ENCODE measurements at places on chromosomes 1 and 21. TPM values are rescaled to one million over a fixed set of nuclear protein-coding genes. Genes with fewer than 3 reads are reported as not detected.

The DNAI4 gene
- 8.0 TPM for total RNA-seq

The PLA2G5 gene
- not detected for total RNA-seq

The TFF2 gene
- not detected for total RNA-seq

The HSD3B2 gene
- total RNA-seq: not detected

The APOBEC4 gene
- total RNA-seq: not detected

The RASAL2 gene
- total RNA-seq: 20.9 TPM

The RBM15 gene
- total RNA-seq: 54.0 TPM

The NT5C1A gene
- not detected for total RNA-seq

The KCNE1 gene
- total RNA-seq: 0.68 TPM

The FCGR1A gene
- not detected for total RNA-seq

GRCh38 chr1:234489698-234490077 lies 10.7 kb upstream of the TARBP1 start:
- no peak for DNase-seq

GRCh38 chr1:33335020-33335419 lies 14.1 kb upstream of the A3GALT2 start:
- DNase-seq: no peak

DNA sequence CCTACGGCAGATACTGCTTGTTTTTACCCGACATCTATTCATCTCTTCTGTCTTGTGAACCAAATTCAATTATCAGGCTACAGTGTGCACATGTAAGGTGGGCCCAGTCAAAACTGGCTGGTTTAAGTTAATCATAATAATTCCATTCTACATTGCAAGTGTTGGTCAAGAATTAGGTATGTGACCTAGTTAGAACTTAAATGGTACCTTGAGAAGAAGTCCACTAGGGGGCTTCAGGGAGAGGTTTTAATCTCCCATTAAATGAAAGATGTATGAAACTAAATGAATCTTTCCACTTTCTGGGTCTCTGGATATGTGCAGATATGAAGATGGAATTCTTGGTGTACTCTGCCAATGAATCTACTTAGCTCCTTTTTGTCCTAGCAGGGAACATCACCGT lies 187.1 kb downstream of the CDC42BPA start:
- no peak for DNase-seq

GRCh38 chr1:206030714-206031113 lies 7.0 kb upstream of the CTSE start:
- DNase-seq: peak; percentile 65

GRCh38 chr1:87956072-87956471 lies 627.4 kb downstream of the LMO4 start:
- no peak for DNase-seq

DNA sequence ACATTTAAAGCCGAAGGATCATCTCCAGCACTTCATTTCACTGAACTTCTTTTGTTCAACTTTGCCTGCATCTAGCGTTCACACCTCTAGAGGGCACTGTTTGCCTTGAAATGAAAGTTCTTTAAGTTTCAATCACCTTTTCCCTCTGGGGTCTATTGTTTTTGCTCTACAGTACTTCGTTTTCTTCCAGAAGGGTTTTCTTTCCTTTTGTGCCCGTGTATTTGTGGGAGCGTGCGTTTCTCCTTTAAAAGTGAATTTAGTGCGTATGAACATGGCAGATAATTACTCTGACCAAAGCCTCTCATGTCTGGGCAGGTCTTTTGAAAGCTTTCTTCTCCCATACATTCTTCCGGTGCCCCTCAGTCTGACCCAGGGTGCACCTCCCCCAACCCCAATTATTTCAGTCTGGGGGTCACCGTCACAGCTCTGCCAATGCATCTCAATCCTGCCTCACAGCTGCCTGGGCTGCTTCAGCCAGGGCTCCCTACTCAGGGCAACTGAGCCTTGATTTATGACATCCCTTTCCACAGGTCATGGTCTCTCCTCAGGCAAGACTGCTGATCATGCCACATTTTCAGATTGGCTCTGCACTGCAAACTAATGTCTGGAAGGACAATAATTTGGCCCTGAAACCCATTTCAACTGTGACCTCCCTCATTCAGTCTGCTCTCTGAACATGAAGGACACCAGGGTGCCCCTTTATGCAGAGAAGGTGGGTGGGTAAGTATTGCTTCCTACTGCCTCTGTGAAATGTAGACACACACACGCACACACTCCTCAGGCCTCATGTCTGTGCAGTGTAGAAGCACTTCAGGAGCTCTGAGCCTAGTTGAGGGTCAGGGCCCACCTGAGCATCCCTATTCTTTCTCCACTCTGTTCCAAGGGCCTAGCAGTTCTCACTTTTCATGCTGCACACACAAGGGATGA lies 88.6 kb downstream of the NUF2 start:
- peak; percentile 67 for DNase-seq

- DNase-seq: no peak
Observed at GRCh38 chr1:97136996-97137395, 415.4 kb downstream of the PTBP2 start.

GRCh38 chr1:99737016-99737415 lies 29.4 kb downstream of the FRRS1 start:
- no peak for DNase-seq

DNA sequence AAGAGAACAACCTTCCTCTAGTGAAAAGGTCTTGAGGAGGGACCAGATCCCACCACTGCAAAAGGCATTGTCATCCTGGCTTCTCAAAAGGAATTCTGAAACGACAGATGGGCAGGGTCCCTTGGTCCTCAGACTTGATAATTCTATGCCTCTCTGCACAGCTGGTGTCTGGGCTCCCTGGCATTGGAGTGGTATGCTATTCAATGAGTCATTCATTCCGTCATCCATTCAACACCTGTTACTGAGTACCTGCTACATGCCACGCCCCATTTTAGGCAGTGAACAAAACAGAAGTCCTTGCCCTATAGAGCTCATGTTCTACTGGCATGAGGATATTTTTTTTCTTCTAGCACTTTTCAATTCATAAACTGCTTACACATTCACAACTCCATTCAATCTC lies 45.8 kb upstream of the HMGB4 start:
- DNase-seq: no peak

DNA sequence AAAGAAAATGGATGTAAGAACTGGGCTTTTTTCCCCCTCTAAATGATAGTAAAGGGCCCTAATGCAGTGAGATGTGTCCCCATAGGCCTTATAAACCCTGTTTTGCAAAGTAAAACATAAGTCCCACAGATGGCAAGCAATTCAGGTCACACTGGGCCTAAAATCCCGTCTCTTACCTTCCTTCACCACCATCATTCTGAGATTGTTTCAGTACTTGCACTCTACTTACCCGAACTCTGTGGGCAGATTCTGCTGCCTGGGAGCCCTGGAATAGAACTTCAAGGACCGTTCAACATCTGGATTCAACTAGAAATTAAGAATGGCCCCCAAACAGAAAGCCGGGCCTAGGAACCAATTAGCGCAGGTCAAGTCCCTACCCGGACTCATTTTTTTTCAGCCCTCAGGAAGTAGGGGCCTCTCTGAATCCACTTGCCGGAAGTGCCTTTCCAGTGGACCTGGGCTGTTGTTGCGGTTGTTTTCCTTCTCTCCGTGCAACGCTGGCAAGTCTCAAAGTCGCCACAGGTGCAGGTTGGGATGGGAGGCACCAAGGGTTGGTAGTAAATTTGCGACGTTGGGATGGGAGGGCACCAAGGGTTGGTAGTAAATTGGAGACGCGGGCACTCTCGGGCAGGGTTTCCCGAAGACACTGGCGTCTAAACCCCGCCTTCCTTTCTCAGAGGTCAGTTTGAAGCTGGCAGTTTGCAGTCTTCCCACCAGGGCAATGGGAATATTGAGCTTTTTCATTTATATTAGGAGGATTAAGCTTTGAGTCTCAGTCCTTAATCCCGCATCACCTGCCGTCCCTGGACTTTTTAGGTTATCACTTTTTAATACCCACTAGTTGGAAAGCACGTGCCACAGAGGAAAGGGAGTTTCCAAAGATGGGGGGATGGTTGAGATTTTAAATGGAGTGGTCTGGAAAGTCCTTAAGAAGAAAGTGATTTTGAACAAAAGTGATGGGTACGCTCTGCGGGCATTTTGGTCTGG lies at the start of gene TMEM69:
Gene TMEM69, plus strand, starts transcription at position 428 of the 987 bp plus-strand sequence. CDS start 2,888 bp downstream, outside the sequence.
- DNase-seq: peak; percentile 69

- no peak for DNase-seq
Observed at GRCh38 chr21:15795533-15795932, 65.8 kb downstream of the USP25 start.

- no peak for DNase-seq
Observed at GRCh38 chr1:234961456-234962339, 166.9 kb downstream of the TOMM20 start.

DNA sequence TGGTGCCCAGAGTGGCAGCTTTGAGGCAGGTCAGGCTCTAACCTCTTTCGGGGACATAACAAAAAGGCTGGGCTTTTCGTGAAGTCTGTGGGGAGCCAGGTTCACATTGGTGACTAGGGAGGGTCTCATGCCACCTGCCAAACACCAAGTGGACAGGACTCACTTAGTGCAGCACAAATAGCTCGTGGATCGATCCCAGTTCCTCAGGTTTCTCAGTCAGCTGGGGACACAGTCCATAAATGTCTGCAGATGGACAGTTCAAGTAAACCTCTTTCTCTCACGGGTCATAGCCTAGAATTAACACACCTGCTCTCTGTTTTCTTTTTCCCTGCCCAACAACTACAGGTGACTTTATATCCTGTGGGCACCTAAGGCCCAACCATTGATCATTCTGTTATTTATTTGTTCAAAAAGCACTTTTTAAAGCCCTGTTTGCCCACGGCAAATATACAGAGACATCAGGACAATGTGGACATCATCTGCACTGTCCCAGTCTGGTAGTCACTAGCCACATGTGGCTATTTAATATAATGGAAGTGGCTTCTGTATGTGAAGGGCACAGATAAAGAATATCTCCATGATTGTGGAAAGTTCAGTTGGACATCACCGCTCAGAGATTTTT lies 53.5 kb downstream of the CAPN2 start:
- DNase-seq: no peak

GRCh38 chr1:231177936-231178335 lies 16.1 kb downstream of the TRIM67 start:
- DNase-seq: no peak

GRCh38 chr1:1441002-1441888 lies 5.8 kb downstream of the VWA1 start:
- DNase-seq: peak; percentile 61

GRCh38 chr1:204431310-204432184 lies 19.9 kb upstream of the PPP1R15B start:
- DNase-seq: peak; percentile 84

- DNase-seq: no peak
Observed at GRCh38 chr21:35170818-35171217, 121.7 kb upstream of the RUNX1 start.

DNA sequence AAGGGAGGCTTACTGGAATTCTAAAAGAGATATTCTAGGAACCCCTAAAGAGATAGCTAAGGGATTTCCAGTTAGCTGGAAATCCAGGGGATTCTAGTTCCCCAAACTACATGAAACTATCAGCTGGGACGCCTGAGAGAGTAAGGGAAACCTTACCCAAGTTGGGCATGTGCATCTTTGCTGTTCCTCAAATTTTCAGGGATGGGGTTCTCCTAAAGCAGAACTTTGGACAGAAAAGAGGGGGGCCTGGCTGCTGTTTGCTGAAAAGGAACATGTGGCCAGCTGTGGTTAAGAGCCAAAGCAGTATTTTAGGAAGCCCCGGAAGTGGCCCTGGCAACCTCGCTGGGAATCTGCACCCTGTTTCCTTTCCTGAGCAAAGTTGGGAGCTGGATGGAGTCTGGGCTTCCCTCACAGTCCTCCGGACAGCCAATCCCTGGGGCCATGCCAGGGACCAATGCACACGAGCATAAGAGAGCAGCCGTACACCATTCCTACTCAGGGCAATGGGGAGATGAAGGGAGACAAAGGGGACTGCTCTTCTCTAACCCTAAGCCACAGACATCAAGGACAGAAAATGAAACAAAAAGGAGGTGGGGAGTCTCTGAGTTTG lies 154.3 kb downstream of the PLXNA2 start:
- DNase-seq: no peak

- no peak for DNase-seq
Observed at GRCh38 chr21:26032263-26032662, 138.3 kb downstream of the APP start.

DNA sequence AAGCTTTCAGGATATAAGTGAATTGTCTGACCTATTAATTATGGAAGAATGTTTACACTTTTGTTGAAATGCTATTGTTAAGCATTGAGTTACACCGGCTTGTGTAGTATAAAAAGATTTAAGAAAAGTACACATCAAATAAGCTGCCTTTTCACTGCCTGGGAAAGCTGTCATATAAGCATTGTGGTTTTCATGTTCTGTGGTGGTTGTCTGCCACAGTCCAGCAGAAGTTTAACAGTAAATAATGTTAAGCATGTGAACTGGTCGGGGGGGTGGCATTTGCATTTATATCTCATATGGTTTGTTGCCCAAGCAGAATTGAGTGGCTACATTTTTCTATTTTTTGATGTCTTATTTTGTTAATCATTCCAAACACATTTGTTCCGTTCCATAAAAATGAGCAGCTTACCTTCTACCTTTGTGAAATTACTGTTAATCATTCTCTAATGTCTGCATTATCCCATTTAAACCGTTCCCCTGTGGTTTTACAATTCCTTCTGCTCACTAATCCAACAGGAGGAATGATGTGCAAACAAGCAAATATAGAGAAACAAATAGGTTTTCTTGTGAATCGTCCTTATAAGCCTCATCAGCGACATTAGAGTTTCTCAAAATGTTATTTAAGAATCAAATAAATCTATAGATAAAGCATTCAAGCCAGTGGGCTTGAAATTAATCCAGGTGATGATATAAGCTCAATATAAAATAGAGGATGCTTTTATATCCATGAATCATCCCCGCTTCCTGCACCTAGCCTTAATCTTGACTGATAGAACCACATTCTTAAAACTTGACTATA lies 160.8 kb upstream of the SAMSN1 start:
- no peak for DNase-seq

GRCh38 chr1:221824025-221824424 lies 82.1 kb upstream of the DUSP10 start:
- DNase-seq: no peak

DNA sequence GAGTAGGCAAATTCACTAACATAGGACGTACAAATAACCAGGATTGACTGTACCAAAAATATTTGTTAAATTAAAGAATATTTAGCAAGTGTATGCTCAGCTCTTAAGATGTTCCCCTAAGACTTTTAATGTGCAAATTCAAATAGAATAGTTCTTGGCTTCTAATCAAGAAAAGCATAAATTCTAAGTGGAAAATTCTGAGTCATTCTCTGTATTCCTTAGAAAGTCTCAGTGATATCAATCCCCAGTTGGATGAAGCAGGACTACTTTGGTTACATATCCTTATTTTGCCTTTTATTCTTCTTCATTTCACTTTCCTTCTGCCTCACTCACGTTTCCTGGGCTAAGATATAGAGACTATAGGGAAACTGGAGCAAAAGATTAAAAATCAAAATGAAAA lies 130.2 kb downstream of the IFI44 start:
- no peak for DNase-seq

All from neural crest cell (in vitro differentiated cells).